Nucleus accumbens (tissue), 56 donors: ENCODE measurements at places on chromosomes 5 and 9.

DNA sequence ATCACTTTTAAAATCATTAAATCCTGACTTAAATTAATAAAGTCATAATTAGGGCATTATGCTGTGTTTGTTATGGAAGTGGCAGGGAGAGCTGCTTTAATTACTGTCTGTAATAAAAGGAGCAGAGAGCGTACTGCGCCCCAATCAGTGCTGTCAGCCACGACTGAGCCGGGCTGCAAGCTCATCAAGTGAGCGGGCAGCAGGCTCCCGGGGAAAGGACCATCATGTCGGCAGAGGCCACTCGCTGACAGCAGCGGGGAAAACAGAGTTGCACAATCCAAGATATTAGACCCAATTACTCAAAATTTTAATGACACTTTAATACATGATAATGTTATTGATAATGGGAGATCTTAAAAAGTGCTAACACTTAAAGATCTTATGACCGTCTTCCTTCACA, 181.6 kb downstream of the AP3B1 start:
- DNase-seq, result no peak

DNA sequence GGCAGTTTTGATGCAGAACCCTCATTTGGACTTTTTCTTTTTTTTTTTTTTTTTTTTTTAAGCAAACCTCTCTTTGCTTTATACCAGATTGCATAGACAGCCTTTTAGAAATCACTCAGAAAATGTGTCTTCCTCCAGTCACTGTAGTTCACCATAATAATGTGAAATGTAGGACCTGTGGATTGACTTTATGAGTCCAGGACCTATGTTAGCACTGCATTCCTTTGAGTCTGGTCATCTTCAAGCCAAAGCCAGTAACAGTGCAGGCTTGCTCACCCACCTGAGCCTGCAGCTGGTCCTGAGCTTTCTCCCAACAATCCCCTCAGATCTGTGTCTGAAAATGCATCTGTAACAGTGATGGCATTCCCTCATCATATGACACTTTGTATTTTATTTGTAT, 110.7 kb upstream of the NFIL3 start:
- no peak for DNase-seq

GRCh38 chr5:13939638-13940037, 4.8 kb downstream of the DNAH5 start:
- DNase-seq, result no peak

- DNase-seq, result no peak
Measured at GRCh38 chr5:125038477-125038876, 292.0 kb upstream of the ZNF608 start.
